ENCODE measurements at places on chromosomes 7 and 10. TPM values are rescaled to one million over a fixed set of nuclear protein-coding genes. Genes with fewer than 3 reads are reported as not detected.

DNA sequence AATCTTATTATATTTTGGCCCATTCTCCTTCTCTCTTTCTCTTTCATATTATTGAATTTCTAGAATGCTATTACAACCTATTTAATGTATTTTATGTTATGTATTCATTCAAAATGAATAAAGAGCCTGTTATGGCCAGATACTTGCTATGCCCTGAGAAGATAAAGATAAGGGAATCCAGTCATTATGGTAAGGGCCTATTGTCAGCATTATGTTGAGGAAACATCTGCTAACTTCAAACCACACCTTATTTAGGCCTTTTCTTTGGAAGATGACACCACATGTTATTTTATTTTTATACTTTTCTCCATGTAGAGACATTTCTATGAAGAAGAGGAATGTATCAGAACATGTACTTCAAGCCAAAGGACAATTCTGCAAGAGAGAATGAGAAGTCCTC is 60.5 kb upstream of the MPP7 start:
- no peak for DNase-seq

- DNase-seq: no peak
Measured at GRCh38 chr7:151721236-151721635, 155.7 kb downstream of the PRKAG2 start.

GRCh38 chr7:135414850-135415439 is 95.0 kb downstream of the CNOT4 start:
- DNase-seq: peak; percentile 76

DNA sequence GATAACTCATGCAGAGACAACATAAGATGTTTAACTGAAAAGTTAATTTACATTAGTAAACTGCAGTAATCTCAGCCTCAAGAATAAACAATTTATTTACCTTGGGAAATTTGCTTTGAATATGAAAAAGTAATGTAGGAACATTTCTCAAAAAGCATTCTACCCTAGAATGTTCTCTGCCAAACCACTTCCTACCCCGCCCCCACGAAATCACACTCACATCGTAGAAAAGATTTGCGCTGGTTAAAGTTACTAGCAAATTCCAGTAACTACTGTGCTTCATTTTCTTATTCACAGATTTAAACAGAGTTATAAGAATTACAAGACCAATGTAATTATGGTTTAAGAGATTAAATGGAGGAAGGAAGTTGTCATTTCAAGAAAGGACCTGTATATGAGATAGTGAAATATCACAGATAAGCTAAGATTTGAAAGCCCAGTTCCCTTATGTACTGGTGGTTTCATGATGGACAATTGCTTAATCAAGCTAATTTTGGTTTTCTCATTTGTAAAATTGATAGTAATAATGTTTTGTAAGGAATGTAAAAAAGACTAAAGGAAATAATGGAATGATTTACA is 175.4 kb downstream of the GNAI1 start:
- DNase-seq: no peak

Gene ZNF679
- not detected for total RNA-seq

GRCh38 chr7:12716134-12716681 is 28.8 kb downstream of the ARL4A start:
- no peak for DNase-seq

Data from endothelial cell of umbilical vein (primary cell).